ENCODE measurements at places on chromosomes 12 and 14.

DNA sequence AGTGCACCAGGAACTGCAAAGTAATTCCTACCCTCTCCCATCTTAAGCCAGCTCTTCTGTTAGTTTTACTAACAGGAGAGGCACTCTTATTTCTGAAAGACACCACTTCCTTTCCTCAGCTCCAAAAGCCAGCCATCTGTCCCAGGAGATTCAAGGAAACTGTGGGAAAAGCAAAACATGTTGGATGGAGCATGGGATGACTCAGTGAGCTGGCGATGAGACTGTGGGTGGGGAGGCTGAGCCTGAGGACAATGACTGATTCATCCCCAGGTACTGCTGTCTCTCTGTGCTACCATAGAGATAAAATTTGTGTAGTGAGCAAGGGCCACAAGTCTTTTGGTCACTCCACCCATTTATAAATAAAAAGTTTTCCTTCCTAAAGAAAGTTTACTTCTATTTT lies 141.4 kb downstream of the MYRFL start:
- no peak for DNase-seq

DNA sequence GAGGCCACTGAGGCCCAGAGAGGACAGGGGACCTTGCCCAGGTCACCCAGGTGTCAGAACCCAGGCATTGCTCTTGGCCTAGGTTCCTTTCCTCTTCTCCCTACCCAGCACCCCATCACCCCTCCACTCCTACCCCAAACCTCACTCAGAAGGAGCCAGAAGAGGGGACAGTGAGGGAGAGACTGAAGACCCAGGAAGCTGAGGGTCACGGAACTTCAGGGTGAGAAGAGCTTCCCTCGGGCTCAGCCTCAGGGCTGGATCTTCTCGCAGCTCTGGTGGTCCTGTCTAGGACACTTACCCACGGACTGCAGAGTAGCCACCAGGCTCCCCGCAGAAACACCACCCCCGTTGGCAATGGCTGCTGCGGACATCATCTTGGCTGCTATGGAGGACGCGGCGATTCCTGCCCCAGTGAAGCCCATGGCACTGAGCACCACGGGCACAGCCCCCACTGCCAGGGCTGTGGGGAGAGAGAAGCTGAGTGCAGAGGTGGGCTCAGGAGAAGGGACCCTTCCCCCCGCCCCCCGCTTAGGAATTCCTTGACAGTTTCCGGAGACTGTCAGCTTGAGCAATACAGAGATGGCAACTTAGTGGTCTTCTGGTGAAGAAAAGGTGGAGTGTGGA lies 1.1 kb downstream of the IFI27L2 start:
- no peak for DNase-seq

- DNase-seq: no peak
Measured at GRCh38 chr12:75665216-75665615, 153.8 kb upstream of the KRR1 start.

GRCh38 chr14:55075628-55076175 lies 24.3 kb downstream of the MAPK1IP1L start:
- no peak for DNase-seq

GRCh38 chr12:115370207-115370606 lies 686.2 kb upstream of the TBX3 start:
- DNase-seq: no peak

DNA sequence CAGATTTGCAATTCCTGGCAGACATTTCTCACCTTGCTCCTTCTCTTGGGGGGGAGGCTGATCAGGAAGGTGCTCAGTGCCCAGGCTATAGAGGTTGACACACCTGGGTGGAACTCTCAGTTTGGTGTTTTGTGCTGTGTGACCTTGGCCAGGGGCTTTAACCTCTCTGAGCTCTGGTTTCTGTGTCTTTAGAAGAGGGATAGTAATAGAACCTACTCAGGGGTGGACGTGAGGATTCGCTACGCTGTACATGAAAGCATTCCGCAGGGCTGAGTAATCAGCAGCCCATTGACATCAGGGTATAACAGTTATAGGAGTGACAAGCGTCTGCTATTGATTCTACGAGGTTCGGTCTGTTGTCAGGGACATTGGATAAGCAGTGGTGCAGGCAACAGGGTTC lies 98.1 kb downstream of the PHETA1 start:
- no peak for DNase-seq

All from OCI-LY7 (cell line).